ENCODE measurements at places on chromosomes 12 and 14.

DNA sequence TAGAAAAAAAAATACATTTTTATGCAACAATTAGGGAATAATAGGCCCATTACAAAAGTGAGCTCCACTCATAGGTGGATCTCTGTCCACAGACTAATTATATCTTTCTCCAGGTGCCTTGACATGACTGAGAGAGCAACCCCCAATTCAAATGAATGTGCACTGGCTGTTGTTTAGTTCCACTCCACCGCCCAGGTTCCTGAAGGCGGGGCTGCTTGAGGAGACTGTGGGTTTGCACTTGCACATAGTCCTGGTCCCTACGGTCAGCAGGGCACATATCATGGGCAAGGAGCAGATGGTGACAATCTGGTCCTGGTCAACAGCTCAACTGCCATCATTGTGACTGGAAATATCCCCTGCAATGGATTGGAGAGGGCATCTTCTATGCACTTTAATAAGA, 195.6 kb upstream of the PWP1 start:
- no peak for DNase-seq

DNA sequence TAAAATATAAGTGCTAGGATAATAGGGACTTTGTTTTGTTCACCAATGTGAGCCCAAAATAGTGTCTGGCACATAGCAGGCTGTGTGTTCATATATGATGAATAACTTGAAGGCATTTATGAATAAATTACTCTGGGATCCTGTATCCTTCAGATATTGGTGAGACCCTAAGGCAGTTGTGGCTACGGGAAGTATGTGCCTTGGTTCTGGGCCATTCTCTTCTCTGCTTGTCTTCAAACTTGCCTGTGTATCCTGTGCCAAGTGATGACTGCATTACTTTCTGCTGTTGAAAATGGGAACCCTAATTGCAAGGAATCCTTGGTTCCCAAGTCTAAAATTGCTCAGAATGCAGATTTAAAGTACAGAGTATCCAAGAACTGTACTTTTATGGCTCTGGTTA, 67.6 kb upstream of the KTN1 start:
- no peak for DNase-seq

GRCh38 chr12:131494741-131495524, 216.0 kb upstream of the SFSWAP start:
- DNase-seq: no peak

DNA sequence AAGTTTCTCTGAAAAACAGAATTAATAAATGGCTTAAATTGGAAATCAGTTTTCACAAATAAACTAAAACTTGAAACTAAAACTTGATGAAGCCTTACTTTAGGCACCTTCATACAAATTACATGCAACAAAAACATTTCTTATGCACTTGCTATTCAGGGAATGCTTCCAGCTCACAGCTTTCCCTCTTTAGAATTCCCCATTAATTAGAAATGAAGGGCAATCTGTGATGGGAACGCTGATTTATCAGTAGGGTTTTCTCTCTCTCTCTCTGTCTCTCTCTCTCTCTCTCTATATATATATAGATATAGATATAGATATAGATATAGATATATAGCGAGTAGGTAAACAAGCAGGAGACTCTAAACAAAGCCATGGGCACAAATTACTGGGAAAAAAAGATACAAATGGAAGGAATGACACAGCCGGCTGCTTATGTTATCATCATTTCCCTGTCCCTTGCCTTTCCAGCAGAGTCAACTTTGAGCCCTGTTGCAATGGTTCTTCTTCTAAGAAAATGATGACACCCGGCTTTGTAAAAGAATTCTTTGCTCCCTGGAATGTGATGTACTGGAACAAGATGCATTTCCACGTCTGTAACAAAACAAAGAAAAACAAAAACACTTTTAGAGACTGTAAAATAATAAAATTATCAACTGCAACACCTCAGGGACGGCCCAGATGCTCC, 1121.6 kb upstream of the TMEM132C start:
- no peak for DNase-seq

DNA sequence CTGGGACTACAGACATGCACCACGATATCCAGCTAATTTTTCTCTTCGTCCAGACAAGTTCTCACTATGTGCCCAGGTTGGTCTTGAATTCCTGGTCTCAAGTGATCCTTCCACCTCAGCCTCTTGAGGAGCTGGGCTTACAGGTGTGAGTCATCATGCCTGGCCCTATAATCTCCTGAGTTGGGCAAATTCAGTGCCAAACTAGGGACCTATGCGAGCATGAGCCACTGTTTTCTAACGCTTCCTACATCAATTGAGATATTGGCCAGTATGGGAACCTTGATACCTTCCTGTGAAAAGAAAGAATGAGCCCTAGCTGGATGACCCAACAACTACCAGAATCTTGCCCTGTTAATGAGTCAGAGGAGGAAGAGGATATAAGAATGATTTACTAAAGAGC, 585.2 kb downstream of the C12orf50 start:
- DNase-seq: no peak

DNA sequence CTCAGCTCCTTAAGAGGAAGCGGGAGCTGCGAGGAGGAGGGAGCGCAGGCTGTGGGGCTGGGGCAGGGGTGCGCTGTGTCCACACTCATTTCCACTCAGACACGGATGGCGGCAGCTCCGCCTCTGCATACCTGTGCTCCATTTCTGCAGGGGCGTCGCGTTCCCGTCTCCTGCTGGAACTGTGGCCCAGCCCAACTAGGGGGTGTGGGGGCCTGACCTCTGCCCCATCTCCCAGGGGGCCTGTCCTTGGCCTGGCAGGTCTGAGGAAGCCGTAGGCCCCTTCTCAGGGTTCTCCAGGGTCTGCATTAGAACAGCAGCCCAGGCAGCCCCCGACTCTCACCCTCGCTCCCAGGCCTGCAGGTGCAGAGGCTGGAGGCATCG, 31.2 kb downstream of the FBRSL1 start:
- no peak for DNase-seq

GRCh38 chr12:92675092-92675865, 27.5 kb upstream of the PLEKHG7 start:
- no peak for DNase-seq

DNA sequence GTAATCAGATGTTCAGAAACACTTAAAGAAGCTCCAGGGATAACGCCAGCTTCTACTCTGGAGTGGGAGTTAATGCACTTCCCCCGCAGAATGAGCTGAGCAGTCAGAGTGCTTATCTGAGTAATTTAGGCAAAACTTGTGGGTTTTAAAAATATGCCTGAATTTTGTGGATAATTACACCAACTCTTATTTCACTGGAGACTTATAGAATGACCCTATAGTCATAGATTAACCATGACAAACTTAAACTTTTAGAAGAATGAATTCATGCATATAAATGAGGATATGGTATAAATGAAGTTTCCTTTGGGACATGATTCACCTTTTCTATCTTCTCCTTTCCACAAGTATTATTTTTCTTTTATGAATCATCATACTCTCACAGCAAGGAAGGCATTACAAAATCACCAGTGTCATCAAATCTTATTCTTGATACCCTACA, 241.1 kb upstream of the FBXO33 start:
- DNase-seq: no peak

DNA sequence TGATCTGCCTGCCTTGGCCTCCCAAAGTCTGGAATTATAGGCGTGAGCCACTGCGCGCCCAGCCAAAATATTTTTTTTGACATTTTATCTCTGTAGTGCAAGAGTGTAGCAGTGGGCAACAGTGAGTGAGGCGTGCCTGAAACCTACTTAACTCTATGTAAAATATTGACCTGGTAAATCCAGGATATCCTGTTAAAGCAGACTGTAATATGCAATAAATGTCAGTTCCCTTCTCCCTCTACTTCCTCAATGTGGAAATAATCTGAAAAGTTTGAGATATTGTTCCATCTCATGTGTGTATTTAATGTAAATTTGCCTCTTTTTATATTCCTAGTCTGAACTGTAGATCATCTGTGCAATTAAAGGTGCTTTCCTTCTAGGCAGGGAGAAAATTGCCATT, 9.5 kb upstream of the CDK17 start:
- no peak for DNase-seq

- DNase-seq: no peak
Measured at GRCh38 chr14:71466251-71466650, 466.0 kb upstream of the RGS6 start.

- no peak for DNase-seq
Measured at GRCh38 chr14:105469456-105470349, 4.9 kb upstream of the CRIP2 start.
